Stomach (tissue), 19 donors: ENCODE measurements at places on chromosomes 4 and X. TPM values are rescaled to one million over a fixed set of nuclear protein-coding genes. Genes with fewer than 3 reads are reported as not detected.

The UCP1 gene
- polyA plus RNA-seq: not detected

DNA sequence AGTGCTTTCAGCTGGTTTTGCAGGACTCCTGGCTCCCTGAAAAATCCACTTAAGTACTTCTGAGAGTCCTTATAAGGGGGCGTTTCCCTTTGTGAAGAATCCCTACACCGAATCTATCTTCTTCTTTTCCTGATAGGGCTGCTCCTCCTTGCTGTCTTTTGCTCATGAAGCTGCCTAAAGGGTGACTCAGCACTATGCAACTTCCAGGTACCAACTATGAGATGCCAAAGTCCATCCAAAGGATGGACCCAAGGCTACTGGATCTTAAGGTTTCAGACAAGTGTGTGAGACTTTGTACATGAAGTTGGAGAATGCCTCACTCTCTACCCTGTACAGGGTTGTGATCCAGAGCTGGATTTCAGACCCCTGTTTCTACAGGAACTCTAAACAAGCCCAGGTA lies 485.0 kb upstream of the FAT1 start:
- no peak for DNase-seq

The PRSS12 gene
- polyA plus RNA-seq: 1.4 TPM

GRCh38 chr4:37909332-37910090 lies 18.6 kb downstream of the TBC1D1 start:
- DNase-seq: no peak

The PABPC1L2A gene
- polyA plus RNA-seq: not detected

The DDX53 gene
- polyA plus RNA-seq: not detected
